ENCODE measurements at places on chromosomes 1 and 21.

- no peak for DNase-seq
Measured at GRCh38 chr1:223010582-223011504, 132.2 kb downstream of the TLR5 start.

DNA sequence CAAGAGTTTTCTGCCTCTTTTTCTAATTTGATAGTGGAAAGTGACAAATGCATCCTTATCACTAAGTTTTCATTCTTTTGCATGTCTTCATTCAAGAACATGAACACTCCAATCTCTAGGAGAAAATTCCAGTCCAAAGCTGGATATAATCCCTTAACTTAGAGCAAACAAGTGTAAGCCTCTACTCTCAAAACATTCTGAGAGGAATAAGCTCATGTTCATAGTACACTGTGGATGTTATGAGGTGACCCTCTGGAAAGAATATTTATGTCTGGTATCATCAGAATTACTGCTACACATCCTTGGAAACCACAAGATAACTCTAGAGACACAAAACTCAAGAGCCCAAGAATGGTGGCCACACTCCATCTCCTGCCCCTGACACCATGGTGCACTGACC, 15.1 kb downstream of the SIPA1L2 start:
- no peak for DNase-seq

- DNase-seq, result no peak
Measured at GRCh38 chr1:222798975-222799374, 15.9 kb upstream of the DISP1 start.

DNA sequence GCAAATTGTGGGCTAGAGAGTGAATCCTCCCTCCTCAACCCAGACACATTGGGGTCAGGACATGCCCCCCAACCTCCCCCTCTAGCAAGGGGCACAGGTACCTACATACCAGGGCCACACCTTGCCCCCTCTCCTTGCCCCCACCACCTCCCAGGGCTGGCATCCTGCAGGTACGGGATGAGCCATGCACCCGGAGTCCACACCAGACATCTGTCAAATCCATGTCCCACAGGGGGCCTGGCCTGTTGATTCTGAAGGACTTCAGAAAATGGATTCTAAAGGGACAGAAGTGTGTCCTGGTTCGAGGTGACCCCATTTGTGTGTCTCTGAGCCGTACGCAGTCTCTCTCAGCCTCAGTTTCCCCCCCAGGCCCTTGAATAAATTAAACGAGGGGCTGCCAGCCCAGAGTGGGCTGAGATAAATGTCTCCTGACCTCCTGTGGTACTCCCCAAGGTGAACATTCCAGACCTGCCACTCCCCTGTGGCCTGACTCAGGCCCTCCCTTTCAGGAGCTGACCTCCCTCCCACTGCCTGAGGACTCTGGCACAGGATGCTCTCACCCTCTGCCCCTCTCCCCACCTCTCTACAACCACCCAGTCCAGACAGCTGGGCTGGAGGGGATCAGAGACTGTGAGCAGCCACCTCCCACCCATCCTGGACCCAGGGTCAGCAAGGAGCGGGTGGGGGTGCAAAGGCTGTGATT, 94.5 kb downstream of the EPHB2 start:
- no peak for DNase-seq

GRCh38 chr1:38730511-38731397, 128.8 kb downstream of the RRAGC start:
- DNase-seq, result no peak

DNA sequence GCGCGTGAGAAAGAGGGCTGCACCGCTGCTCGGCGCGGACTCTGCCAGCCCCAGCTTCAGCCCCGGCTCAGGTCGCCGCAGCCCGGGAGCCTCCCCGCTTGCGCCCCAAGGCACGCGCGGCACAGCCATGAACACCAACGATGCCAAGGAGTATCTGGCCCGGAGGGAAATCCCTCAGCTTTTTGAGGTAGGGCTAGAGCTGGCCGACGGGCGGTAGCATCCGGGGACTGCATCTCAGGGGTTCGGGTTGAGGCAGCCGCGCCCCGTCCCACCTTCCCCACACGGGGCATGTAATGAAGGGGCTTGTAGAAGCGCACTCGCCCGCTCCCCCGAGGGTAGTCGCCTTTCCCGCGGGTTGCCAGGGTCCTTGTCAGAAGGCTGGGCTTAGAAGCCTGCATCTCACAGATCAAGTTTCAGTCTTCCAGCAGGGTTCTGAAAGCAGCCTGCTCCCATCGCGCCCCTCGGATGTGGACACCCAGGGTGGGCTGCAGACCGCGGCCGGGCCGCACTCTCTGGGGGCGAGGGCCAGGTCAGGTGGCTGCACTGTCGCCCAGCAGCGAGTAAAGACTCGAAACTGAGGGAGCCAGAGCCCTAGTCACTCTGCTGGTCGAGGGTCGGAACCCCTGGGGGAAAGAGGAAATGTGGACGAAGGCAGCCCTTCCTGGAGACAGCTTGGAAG, 507 bp downstream of the AK5 start:
- DNase-seq, result no peak

DNA sequence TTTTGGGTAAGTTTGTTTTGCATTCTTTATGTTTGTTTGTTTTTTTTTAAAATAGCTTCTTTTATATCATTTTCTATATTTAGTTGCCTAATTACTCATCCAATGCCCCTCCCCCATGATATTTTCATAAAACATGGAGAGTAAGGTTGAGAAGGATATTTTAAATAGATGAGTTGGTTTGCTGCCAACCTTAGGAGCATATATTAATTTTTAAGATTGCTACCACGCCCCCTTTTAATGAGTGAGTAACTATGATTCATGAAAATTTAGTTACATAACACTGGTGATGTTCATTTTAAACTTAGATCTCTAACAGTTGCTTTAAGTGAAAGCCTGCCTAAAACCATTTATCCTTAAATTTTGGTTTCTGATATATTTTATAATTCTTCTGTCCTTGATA, 18.7 kb downstream of the TMEM50A start:
- no peak for DNase-seq

GRCh38 chr1:208031316-208031931, 120.5 kb upstream of the CD34 start:
- no peak for DNase-seq

DNA sequence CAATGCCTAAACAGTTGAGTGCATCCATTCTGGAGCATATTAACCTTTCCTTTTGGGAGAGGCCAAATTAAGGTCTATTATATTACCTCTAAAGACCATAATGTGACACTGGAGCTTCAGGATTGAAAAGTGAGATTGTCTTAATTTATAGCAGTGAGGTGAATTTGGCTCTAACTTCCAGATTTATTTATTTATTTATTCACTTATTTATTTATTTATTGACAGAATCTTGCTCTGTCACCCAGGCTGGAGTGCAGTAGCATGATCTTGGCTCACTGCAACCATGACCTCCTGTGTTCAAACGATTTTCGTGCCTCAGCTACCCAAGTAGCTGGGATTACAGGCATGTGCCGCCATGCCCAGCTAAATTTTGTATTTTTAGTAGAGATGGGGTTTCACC, 19.1 kb downstream of the ZCCHC17 start:
- DNase-seq, result no peak

GRCh38 chr1:154867064-154867825, 2.8 kb downstream of the KCNN3 start:
- DNase-seq, result no peak

DNA sequence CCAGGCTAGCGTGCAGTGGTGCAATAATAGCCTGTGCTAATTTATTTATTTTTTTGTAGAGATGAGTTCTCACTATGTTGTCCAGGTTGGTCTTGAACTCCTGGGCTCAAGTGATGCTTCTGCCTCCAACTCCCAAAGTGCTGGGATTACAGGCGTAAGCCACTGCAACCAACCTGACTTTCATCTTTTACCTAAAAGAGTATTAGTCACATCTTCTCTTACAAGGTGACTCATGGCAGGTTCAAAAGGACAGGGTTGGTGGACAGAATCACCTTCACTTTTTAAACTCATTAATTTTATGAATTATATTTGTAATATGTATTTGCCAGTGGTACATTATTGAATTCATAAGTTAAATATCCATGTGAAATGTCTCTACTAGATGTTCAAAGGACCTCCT, 18.1 kb downstream of the JAM2 start:
- DNase-seq, result no peak

GRCh38 chr1:5811419-5811818, 180.8 kb downstream of the NPHP4 start:
- DNase-seq, result no peak

GRCh38 chr1:167554028-167554779, 642 bp upstream of the CREG1 start:
- DNase-seq, result no peak

DNA sequence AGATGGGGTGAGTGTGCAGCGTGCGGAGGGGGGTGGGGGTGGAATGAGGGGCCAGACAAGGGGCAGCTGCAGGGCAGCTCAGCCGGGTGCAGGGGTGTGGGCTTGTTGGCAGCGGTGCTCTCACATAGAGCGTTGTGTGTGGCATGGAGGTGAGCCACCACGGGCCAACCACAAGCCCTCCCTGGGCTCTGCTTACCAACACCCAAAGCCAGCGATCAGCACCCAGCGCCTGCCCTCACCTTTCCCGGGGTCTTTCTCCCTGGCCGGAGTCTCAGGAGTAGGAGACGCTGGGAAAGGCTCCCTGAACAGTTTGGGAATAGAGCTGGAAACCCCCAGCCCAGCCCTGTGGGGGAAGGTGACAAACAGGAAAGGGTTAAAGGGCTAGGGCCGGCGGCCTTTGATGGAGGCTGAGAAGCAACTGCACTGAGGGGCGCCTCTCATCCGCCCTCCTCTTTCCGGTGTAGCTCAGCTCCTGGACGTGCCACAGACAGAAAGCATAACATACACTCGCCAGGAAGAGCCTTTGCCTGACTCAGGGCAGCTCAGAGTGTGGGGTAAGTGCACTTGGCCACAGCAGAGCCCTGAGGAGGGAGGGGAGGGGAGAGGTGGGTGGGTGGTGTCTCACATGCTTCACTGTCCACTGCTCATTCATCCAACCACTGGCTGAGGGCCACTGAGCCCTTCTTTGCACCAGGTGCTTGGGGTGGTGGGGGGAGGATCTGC, 577 bp downstream of the IKBKE start:
- DNase-seq, result no peak

- no peak for DNase-seq
Measured at GRCh38 chr1:5576011-5576672, 416.1 kb downstream of the NPHP4 start.

- DNase-seq, result no peak
Measured at GRCh38 chr1:58745117-58745516, 38.7 kb downstream of the JUN start.

GRCh38 chr1:99599678-99600175, 46.2 kb upstream of the PALMD start:
- no peak for DNase-seq

DNA sequence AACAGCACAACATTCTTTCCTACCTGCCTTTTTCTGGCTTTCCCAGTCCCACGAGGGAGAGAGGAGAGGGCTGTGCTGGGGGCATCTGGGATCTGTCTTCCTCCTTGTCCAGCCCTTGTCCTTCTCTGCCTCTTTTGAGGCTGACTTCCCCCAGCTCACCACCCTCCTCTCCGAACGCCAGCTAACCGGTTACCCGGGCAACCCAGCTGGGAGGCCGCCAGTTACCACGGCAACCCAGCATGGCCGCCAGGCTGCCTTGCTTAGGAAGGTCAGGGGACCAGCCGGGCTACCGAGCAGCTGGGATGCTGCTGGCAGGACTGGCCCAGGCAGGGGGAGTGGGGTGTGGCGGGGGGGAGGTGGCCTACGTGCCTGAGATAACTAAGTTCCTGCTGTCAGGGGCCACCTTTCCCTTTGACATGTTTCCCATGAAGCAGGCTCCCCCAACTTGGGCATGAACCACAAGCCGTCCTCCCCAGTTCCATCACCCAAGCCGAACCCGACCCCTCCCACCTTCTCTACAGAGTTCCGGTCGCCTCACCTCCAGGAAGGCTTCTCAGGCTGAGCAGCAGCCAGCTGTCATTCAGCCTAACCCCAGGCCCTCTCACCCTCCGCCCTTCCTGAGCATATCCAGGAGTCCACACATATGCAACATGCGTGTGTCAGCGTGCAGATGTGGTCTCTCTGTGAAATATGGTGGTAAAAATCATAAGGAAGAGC, 8.7 kb downstream of the PLEKHA6 start:
- no peak for DNase-seq

DNA sequence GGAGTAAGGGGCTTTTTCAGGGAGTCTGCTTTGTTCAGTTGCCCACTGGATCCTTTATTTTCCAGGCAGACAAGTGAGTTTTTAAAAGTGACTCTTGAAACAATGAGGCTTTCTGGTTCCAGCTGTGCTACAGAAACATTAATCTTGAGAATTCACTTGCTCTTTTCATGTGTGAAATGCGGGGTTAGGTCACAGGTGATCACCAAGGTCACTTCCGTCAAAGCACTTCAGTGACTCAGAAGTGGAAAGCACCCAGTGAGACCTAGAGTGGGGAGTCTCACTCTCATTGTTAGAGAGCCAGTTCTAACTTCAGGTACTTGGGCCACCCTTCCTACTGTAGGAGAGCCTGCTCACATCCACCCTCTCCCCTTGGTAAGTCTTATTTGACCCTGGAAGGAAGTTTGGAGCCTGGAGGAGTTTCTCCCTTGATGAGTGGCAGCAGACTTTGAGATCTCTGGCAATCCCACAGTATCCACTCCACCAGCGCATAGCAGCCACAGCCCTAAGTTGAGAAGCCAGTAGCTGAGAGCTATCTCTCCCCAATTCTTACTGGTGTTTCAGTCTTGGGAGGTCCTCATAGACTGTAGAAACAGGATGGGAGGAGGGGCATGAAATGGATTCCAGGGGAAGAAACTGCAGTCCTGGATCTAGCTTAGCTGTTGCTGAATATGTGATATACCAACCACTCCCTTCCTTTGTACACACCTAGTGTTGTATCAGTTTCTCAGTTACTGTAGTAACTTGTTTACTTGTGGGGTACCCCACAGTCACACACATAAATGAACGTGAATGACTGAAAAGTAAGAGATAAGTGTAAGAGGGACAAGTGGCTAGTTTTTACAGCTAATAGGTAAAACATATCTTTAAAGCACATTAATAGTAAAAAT, 3.1 kb downstream of the TACSTD2 start:
- no peak for DNase-seq

- DNase-seq, result no peak
Measured at GRCh38 chr21:17506951-17507350, 5.9 kb upstream of the CXADR start.

GRCh38 chr1:201533836-201534235, 5.1 kb upstream of the NAV1 start:
- no peak for DNase-seq

GRCh38 chr1:61261595-61261994, 179.2 kb downstream of the NFIA start:
- DNase-seq, result no peak

DNA sequence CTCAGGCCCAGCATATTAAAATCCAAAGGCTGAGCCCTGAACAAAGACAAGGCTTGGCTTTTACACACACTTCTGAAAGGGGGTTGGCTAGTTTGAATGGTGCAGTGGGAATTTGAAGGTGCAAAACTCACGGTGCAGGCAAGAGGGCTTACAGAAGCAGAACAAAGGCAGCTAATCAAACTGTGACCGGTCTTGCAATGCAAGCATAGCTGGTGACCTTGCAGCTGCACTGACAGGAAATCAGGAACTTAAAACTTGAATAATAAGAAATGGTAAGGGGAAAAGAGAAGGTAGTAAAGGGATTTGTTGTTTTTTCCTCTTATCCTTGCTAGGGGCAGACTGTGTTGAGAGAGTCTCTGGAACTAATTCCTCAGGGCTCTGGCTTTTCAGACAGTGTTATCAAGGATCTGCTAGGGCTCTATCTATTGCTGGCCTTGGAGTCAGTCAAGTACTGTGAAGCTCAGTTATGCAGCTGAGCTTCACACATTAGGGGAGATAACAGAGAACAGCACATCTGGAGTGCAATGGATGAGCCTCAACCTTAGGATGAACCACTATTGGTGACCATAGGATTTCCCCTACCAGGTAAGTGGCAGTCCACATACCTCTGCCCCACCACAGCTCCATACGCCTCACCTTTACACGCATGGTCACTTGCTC, 97.6 kb downstream of the PPIAL4G start:
- DNase-seq, result no peak

- DNase-seq, result no peak
Measured at GRCh38 chr1:96565546-96565945, 156.0 kb upstream of the PTBP2 start.
